Activated T-cell treated with anti-CD3 and anti-CD28 coated beads, Interleukin-2, amount 50 U/mL, for 1 hour (primary cell): ENCODE measurements at places on chromosomes 7 and 10.

DNA sequence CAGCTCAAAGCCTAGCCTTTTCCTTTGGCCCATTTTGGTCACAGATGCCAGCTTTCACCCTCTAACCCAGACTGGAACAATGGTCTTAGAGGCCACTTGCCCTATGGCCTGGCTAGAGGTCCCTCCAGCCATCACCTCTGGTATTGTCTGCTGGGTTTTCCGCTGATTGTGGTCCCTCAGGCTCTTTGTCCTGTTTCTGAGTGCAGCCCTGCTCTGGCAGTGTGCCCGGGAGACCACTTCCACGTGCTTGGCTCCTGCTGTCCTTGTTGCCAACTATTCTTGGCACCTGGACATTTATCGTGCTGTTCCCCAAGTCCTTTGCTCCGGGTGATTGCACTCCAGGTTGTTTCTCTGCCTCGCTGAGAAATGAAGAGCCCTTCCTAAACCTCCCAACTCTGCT, 53.3 kb upstream of the FAM180A start:
- no peak for DNase-seq

DNA sequence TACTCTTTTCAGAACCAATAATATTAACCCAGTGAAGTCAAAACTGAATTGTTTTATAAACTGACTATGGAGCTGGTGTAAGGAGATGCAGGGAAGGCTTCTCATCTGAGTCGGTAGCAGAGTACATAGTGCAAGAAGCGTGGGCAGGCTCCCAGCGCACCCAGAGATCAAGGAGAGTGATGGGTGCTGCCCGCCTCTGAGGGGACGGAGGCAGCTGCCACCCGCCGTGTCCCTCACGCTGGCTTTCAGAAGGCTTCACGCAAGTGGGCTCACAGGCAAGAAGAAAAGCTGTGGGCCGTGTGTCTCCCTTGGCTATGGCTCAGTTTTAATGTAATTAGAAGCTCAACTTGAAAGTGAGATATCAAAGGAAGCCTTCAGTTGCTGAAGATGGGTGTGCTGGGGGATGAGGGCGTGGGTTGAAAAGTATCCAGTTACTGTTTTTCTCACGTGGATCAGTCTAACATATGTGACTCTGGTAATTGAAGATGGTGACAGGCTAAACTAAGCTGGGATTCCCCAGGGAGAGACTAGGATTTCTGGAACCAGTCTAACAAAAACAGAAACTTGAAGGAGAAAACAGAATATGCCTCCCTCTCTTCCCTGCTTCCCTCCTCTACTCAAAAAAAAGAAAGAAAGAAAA, 159.9 kb downstream of the MGMT start:
- DNase-seq = no peak

DNA sequence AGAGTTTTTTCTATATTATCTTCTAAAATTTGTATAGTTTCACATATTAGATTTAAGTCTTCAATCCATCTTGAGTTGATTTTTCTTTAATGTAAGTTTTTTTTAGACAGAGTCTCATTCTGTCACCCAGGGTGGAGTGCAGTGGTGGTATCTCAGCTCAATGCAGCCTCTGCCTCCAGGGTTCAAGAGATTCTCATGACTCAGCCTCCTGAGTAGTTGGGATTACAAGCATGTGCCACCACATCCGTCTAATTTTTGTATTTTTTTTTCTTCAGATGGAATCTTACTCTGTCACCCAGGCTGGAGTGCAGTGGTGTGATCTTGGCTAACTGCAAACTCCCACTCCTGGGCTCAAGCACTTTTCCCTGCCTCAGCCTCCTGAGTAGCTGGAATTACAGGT, 143.4 kb upstream of the ZNF92 start:
- no peak for DNase-seq

DNA sequence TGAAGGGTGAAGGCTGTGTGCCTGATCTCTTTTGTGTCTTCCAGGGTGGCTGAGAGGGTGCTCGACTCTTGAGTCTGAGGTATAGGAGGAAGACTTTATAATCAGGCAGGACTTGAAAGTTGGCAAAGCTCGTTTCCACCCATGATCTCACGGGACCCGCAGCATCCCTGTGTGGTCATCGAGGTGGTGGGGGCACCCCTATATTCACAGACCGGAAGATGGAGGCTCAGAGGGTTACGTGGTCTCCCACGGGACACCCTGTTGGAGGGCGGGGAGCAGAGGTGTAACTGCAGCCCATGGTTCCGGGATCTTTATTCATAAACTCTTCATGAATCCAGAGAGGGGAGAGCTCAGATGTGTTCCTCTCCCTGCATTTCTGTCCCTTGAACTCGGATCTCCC, 9.6 kb upstream of the SHH start:
- no peak for DNase-seq

DNA sequence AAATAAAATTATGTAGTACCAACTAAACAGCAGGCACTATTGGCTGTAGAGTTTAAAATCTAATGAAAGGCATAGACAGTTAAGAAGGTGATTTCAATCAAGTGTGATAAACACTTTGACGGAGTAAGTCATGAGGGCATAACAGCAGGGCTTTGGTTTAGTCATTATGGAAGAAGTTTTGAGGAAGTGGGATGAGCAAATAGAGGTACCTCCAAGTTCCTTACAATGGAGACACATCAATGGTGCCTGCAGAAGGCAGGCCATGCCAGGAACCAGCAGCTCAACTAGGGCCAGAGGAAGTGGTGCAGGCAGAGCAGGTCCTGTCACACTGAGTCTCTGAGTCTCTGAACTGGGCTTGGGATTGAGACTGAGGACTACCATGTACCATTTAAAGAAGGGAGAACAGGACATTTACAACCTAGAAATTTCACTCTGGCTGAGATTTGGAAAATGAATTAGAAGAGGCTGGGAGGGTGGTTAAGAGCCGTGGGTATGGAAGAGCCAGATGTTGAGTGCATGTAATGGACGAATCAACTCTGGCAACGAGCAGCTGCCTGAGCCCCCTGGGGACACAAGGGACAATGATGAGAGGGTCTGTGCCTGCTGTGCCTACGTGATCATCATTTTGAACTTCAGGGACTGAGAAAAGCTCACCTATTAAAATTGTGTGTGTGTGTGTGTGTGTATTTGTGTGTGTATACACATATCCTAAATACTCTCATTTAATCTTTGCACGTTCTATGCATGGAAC, 208.7 kb upstream of the POM121L12 start:
- no peak for DNase-seq

- DNase-seq = no peak
Measured at GRCh38 chr7:155832581-155832981, 20.3 kb upstream of the SHH start.

GRCh38 chr10:131396121-131397050, 84.9 kb upstream of the TCERG1L start:
- no peak for DNase-seq

- no peak for DNase-seq
Measured at GRCh38 chr7:15916681-15917380, 230.3 kb upstream of the MEOX2 start.

DNA sequence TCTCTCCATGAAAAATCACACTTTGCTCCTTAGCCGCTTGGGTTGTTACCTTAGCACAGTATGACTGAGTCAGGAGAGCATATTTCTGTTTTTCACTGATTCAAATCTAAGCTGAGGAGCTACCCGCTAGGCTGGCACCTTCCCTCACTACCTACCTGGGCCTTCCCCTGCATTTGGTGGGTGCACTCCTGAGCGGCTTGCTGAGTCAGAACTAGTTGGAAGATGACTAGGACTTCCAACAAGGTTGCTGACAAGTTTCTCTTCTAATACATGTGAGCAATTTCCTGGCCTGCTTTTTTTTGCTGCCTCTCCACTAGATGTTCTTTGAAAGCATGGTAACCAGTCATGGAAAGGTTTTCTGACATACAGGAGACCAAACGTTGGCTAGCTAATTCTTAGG, 43.8 kb upstream of the SEC61G start:
- no peak for DNase-seq

GRCh38 chr7:136687693-136688322, 180.6 kb upstream of the CHRM2 start:
- DNase-seq = no peak

DNA sequence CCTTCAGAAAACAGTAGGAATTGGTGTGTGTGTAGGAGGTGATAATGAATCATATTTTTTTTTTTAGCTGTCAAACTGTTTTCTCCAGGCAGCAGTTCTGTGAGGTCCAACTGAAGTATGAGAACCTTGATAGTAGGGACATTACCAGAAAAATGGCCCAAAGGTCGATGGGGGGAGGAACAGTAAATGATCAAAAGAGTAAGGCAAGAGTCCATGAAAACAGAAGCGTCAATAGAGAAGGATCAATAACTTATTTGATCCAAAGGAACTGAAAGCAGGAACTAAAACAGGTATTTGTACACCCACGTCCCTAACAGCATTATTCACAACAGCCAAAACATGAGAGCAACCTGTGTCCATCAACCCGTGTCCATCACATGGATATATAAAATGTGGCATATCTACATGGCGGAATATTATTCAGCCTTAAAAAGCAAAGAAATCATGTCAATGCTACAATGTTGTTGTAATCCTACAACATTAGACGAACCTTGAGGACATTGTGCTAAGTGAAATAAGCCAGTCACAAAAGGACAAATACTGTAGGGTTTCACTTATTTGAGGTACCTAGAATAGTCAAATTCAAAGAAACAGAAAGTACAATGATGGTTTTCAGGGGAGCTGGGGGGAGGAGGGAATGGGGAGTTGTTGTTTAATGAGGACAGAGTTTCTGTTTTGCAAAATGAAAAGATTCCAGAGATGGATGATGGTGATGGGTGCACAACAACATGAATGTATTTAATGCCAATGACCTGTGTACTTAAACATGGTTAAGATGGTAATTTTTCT, 214.0 kb upstream of the KLF14 start:
- DNase-seq = no peak

DNA sequence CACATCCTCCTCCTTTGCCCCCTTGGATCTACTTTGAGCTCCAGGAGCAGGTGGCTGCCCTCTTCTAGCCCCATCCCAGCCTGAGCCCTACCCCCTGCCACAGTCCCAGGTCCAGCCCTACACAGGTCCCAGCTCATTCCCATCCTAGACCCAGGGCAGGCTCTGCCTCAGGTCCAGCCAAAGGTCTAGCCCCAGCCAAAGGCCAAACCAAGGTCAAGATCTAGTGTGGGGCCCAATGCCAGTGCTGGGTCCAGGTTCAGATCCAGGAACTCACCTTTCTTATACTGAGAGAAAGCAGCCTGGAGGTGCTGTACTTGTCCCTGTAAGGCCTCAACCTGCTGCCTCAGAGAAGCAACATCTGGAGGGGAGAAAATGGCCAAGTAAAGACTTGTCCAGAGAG, 8.5 kb downstream of the SFTPD start:
- DNase-seq = no peak

GRCh38 chr7:116180302-116180701, 30.0 kb upstream of the TES start:
- DNase-seq = no peak

DNA sequence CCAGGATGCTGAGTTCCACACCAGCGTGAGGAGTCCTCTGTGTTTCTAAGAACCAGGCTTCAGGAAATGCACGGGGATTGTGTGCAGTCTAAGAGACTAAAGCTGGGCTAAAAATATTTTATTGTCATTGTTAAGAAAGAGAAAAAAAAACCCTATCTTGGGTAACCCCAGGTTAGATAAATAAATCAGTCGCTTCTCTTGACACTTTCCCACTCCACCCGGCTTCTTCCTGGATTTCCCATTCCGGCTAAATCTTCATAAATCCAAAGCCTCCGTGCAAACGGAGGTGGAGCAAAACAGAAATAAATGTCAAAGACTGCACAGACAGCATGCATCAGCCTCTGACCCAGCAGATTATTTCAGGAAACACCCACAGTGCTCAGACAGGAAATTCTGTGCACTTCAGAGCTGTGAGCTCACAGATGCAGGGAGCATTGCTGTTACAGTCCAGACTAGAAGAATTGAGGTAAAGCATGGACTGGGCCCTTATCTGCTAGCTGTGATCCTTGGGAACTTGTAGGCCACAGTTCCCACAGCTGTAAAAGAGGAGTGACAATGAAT, 44.8 kb upstream of the GRID1 start:
- no peak for DNase-seq

DNA sequence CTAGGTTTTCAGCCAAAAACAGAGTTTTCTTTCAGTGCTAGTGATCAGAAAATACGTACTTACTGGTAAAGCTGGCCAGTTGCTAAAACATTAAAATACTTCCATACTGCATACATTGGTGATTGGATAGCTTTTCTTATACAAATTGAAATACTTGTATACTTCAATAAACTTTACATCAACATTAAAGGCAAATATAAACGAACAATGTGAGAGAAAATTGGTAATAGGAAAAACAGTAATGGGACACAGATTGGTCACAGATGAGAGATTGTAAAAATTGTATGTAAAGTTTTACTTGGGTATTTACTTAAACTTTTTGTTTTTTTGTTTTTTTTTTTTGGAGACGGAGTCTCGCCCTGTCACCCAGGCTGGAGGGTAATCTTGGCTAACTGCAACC, 391.7 kb downstream of the TFEC start:
- no peak for DNase-seq

DNA sequence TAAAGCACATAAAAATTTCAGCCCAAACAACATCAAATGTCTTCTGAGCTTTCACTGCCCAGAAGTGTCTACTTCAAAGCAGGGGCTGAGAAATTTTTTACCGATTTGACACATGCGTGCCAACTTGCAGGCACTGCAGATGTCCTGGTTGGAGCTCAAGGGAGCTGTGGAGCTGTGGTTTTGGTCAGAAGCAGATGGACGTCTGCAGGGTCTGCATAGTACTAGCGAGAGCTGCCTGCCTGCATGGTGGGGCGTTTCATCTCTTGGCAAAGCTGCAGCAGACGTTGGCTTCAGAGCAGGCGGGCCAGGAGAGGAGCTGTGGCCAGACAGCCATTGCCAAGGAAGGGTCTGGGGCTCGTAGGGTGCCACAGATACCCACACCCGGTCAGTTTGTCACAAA, 296.7 kb downstream of the GLRX3 start:
- no peak for DNase-seq

GRCh38 chr7:50037086-50037485, 56.0 kb downstream of the ZPBP start:
- no peak for DNase-seq

DNA sequence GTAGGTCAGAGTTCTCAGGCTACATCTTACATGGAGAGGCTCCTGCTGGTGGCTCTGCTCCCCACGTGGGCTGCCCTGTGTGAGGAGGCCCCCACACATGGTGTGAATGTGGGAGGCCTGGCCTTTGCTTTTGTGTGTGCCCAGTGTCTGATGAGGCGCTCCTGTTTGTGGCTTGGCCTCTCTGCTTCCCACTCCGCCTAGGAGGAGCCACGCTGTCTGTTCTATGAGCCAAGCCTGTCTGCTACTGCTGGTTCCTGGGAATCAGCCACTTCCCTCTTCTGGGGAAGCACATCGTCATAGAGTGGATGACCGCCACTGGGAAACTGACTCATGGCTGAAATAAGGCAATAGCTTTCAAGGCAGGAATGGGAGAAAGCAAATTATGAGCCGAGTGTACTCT, 87.1 kb downstream of the CYP26A1 start:
- no peak for DNase-seq

GRCh38 chr10:10156917-10157600, 860.6 kb upstream of the CELF2 start:
- no peak for DNase-seq
